ENCODE measurements at places on chromosomes 2 and 18. TPM values are rescaled to one million over a fixed set of nuclear protein-coding genes. Genes with fewer than 3 reads are reported as not detected.

The FBXO48 gene
- 1.2 TPM for total RNA-seq

The MAL gene
- total RNA-seq, result 3.6 TPM

The SCN3A gene
- total RNA-seq, result 6.1 TPM

The PROKR1 gene
- total RNA-seq, result 0.69 TPM

The CRYGD gene
- total RNA-seq, result 0.95 TPM

The NAT8 gene
- not detected for total RNA-seq

The NGEF gene
- 4.1 TPM for total RNA-seq

The THSD7B gene
- total RNA-seq, result 4.0 TPM

The LHCGR gene
- 5.6 TPM for total RNA-seq

The DNAJC5G gene
- total RNA-seq, result 0.42 TPM

The TFCP2L1 gene
- total RNA-seq, result 1.2 TPM

The MERTK gene
- total RNA-seq, result 17.6 TPM

The STON1 gene
- 68.0 TPM for total RNA-seq

The TUBA3E gene
- not detected for total RNA-seq

The PRKAG3 gene
- 1.2 TPM for total RNA-seq

The CNTNAP5 gene
- total RNA-seq, result 1.8 TPM

The NEU4 gene
- 0.21 TPM for total RNA-seq

The IL36B gene
- not detected for total RNA-seq

The SKOR2 gene
- not detected for total RNA-seq

The C2orf72 gene
- total RNA-seq, result 3.7 TPM

The GPR55 gene
- total RNA-seq, result 0.05 TPM

The DCC gene
- 2.0 TPM for total RNA-seq

The CGREF1 gene
- total RNA-seq, result 4.1 TPM

The INO80B gene
- total RNA-seq, result 13.5 TPM

The RAX gene
- total RNA-seq, result not detected

The PROM2 gene
- 13.6 TPM for total RNA-seq

The ARHGEF33 gene
- 2.1 TPM for total RNA-seq

The TEX51 gene
- not detected for total RNA-seq

The UPP2 gene
- 0.16 TPM for total RNA-seq

The ACTG2 gene
- 637 TPM for total RNA-seq

The ST8SIA5 gene
- 0.95 TPM for total RNA-seq

The IL1F10 gene
- total RNA-seq, result not detected

The TTC27 gene
- 22.9 TPM for total RNA-seq

The GPR148 gene
- not detected for total RNA-seq

The GPR155 gene
- 17.3 TPM for total RNA-seq

The KCNIP3 gene
- total RNA-seq, result 6.1 TPM

The SIGLEC15 gene
- total RNA-seq, result 2.3 TPM

The NT5C1B gene
- total RNA-seq, result not detected

The MC5R gene
- total RNA-seq, result not detected

Measured in urinary bladder (tissue), 4 donors.